ENCODE measurements at places on chromosomes 2 and 18.

DNA sequence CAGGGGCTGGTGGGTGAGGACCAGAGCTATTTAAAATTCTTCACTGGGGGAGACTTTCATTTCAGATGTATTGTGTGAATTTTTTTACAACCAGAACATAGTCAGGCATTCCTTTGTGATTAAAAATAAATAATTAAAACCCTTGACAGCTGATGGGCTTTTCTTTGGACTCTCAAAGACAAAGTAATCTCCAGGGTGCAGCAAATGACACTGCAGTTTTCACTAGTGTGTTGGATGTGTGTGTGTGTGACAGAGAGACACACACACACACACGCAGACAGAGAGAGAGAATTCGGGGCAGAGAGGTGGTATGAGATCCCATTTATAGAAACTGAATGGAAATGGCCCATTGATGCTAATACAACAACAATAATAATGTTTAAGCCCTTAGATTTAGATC, 10.3 kb upstream of the GALNT14 start:
- no peak for DNase-seq

GRCh38 chr18:50453732-50454131, 78.9 kb downstream of the SKA1 start:
- no peak for DNase-seq

GRCh38 chr2:207632575-207633493, 7.6 kb upstream of the METTL21A start:
- no peak for DNase-seq

GRCh38 chr2:153575171-153575853, 96.8 kb upstream of the RPRM start:
- no peak for DNase-seq

DNA sequence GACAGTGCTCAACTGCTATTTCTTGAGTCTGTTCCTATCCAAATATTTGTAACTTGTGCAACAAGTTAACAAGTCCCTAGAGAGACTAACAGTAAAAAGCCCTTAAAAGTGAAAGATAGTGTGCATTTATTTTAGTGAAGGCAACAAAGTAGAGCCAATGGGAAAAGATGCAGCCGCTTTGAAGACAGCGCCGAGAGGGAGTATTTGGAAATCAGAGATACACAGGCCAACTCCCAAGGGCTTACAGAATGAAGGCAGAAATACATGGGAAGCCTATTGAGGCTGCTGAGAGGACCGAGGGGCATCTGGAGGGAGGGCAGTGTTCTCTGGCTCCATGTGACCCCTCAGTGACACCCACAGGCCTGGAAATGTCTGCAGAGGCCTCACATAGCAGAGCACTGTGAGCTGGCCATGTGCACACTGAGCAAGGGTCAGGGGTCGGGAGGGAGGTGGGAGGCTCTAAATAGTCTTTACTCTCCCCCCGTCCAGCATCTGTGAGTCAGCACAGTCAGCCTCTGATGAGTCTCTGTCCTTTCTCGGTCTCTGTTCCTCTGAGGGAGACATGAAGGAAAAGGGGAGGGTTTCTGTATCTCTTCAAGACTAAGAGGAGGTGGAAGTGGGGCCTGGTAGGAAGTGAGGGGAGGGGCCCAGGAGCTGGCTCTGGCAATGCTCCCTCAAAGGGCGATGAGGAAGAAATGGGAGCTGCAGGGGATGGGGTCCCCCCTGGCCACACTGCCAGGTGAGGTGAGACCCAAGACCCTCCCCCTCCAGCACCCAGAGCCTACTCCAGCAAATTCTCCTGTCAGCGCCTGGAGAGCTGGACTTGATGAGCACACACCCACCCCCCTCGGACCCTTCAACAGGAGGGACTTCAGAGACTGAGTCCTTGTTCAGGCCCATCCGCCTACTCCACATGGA, 133.6 kb downstream of the SP3 start:
- no peak for DNase-seq

DNA sequence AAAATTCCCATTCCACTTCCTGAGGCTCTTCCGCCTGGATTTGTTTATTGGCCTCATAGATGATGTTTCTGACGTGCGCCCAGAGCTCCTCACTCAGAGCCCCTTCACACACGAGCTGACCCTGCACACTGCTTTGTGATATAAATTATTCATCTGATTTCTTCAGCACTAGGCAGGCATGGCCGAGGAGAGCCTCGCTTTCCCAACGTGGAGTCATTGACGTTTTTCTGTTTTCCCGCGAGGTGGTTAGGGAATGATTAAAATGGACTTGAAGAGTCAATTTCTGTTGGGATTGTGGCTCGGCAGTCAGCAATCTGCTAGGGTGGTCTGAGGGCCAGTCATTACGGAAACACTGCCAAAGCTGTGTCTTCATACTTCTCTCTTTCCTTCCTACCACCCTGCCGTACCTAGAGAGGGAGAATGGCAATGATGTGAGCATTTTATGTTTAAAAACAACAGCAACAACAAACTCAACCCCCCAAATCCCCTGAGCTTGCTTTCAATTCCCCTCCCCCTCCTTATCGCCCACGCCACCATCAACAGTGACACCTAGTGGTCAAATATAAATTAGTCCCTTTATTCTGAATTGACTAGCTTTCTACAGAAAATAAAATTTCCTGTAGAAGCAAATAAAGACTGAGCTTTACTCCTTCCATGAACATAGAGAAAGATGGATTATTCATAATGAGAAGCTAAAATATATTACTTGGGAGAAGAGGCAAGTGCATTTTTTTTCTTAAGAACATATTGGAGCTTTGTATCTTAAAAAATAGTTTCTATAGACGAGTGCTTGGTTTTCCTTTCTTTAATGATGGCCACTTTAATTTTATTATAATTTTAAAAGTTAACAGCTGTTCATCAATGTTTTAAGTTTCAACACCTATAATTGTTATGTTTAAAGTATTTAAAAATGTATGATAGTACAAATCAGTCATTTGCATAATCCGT, 285.1 kb downstream of the MTX2 start:
- DNase-seq: no peak

- DNase-seq: no peak
These were observed 35.6 kb upstream of the UBE2F start for GRCh38 chr2:237931205-237931721.

- peak; percentile 67 for DNase-seq
These were observed at the start of gene SNED1 for GRCh38 chr2:240997856-240998705. Gene SNED1, plus strand, starts transcription at chr2:240998618. Its CDS starts 220 bp downstream, at chr2:240998838.

DNA sequence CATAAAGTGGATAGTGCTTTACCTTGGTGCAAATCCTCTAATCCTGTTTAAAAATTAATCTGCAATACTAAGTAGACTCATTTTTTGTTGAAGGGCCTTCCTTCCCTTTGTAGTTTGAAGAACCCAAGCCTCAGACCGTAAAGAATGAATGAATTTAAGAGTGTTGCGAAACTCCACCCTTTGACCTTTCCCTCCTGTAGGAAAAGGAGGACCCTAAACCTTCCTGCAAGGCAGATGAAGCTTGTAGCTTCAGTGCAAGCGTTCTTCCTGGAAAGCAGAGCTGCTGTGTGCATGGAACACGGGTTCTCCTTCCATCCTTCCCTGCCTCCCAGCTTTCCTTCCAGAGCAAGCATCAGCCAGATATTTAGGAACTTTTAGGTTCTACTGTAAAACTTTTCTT, 1.7 kb downstream of the IMPA2 start:
- no peak for DNase-seq

GRCh38 chr2:229825476-229825875, 96.3 kb downstream of the TRIP12 start:
- DNase-seq: no peak

- DNase-seq: no peak
These were observed 141.5 kb downstream of the AQP4 start for GRCh38 chr18:26723981-26724380.

- DNase-seq: no peak
These were observed 11.3 kb downstream of the AGPS start for GRCh38 chr2:177403838-177404237.

DNA sequence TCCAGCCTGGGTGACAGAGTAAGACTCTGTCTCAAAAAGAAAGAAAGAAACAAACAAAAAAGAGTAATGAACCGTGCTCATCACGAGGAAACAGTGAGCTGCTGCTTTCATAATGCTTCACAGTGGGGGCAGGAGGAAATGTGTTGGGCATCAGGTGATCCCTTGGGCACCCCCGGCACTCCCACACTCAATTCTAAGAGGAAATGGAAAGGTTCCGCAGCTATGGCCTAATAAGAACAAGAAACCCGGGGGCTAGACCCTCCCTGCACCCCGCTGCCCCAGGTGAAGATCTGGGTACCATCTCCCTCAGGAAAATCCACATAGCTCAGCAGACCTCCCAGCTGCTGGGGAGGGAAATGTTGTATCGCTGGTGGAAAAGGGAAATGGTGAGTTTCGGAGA, 118.9 kb downstream of the LPIN1 start:
- no peak for DNase-seq

- DNase-seq: no peak
These were observed 105.2 kb downstream of the NETO1 start for GRCh38 chr18:72762515-72763122.

DNA sequence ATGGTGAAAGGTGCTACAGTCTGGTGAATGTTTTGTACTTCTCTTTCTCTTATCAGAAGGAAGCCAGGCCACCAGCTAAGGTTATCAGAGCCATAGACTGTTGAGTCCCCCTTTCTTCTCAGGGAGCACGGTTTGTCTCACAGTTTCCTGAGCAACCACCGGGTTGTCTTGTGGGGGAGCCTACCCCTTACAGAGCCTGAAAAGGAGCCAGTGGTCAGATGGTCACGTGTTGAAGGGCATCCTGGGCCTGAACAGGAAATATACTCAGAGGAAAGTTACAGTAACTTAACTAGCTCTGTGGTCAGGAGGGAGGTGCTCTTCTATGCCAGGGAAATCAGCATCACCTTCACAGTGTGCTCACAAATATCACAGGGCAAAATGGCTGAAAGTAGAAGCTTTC, 11.6 kb downstream of the CD28 start:
- no peak for DNase-seq

DNA sequence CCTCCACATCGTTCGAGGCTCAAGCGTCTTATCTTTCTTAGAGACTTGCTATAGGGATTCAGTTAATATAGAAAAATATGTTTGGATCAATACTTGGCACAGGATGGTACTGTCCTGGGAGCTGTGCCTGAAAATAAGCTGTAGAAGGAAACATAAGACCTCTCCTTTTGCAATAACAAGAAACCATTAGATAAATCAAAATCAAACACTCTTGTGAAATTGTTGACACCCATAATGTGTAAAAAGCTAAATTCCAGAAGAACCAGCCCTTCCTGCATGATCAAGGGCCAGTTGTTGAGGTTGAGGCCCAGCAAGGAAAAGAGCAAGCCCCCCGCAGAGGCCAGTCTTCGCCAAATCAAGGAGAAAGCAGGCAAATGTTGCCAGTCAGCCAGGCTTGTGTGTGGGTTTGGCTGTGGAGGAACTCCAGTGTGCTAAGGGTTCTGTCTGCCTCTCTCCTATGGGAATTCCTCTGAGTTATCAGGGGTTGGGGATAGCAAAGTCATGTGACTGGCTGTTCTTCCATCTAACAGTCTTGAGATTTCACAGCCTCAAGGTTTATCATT, 185.7 kb downstream of the ACKR3 start:
- DNase-seq: no peak

GRCh38 chr2:96891591-96892333, 21.9 kb upstream of the SEMA4C start:
- DNase-seq: no peak

GRCh38 chr18:680392-680791, 22.9 kb downstream of the TYMS start:
- DNase-seq: no peak

DNA sequence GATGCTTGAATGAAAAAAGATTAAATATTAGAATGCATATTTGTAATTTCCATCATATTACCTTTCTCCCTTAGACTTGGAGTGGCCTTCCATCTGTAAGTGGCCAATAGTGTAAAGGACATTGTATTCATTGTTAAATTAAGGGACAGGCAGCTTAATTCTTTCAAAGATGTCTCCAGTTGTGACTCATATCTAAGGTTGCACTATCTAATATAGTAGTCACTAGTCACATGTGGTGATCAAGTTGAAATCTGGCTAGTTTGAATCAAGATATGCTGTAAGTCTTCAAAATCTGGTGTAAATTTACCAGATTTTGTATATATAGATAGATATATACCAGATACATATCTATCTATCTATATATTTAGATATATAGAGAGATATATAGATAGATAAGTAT, 52.4 kb upstream of the AGPS start:
- no peak for DNase-seq

- DNase-seq: no peak
These were observed 48.8 kb downstream of the SPP2 start for GRCh38 chr2:234099266-234099665.

- DNase-seq: no peak
These were observed 81.9 kb downstream of the EPB41L5 start for GRCh38 chr2:120094795-120095194.

DNA sequence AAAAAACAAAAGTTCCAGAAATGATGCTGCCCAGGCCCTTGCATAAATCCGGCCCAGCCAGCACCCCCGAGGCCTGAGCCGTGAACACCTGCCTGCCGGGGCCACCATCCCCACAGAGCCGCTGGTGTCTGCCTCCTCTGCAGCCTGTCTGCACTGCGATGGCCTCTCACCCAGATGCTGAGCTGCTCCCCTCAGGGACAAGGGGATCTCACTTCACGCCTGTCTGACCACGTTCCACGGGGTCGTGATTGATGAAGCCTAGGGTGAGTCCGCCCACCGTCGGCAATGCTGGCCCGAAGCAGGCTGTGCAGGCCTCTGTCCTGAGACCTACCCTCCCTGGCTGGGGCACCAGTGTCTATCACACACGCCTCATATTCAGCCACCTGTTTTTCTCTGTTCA, 444.2 kb downstream of the EIPR1 start:
- DNase-seq: no peak

Measured in activated B cell treated with CpG ODN at 0.5 μM for 24 hours (primary cell).